Muscle of back (tissue), 13 donors: ENCODE measurements at places on chromosomes 3 and 15. TPM values are rescaled to one million over a fixed set of nuclear protein-coding genes. Genes with fewer than 3 reads are reported as not detected.

MEX3B gene
- polyA plus RNA-seq: 30.9 TPM

ERC2 gene
- polyA plus RNA-seq: 0.76 TPM

FAM43A gene
- 12.4 TPM for polyA plus RNA-seq

GNL3 gene
- 93.8 TPM for polyA plus RNA-seq

GPR27 gene
- 2.1 TPM for polyA plus RNA-seq

STARD5 gene
- 4.8 TPM for polyA plus RNA-seq

IGF2BP2 gene
- 35.8 TPM for polyA plus RNA-seq

SQOR gene
- 3.8 TPM for polyA plus RNA-seq

GNAT1 gene
- polyA plus RNA-seq: not detected

CCR8 gene
- not detected for polyA plus RNA-seq

PLS1 gene
- polyA plus RNA-seq: 0.64 TPM

CHRM5 gene
- polyA plus RNA-seq: 0.16 TPM

GRM7 gene
- polyA plus RNA-seq: not detected

KLF15 gene
- polyA plus RNA-seq: 0.66 TPM

TERC gene
- not detected for polyA plus RNA-seq

SLC12A8 gene
- 1.1 TPM for polyA plus RNA-seq

GOLGA8B gene
- 12.8 TPM for polyA plus RNA-seq

CSTA gene
- polyA plus RNA-seq: 3.4 TPM

B3GNT5 gene
- polyA plus RNA-seq: 12.9 TPM

OXSM gene
- 12.1 TPM for polyA plus RNA-seq

NOP10 gene
- 101 TPM for polyA plus RNA-seq

GOLGA8S gene
- polyA plus RNA-seq: 0.46 TPM

PLA2G4D gene
- 0.12 TPM for polyA plus RNA-seq

EIF4A2 gene
- polyA plus RNA-seq: 561 TPM

IQCF5 gene
- not detected for polyA plus RNA-seq

RAD51 gene
- polyA plus RNA-seq: 6.8 TPM

NPAP1 gene
- 0.03 TPM for polyA plus RNA-seq

DZIP1L gene
- polyA plus RNA-seq: 7.5 TPM

PIF1 gene
- 6.7 TPM for polyA plus RNA-seq

TM4SF18 gene
- polyA plus RNA-seq: 16.0 TPM

PIERCE2 gene
- 1.1 TPM for polyA plus RNA-seq

POPDC2 gene
- polyA plus RNA-seq: 35.8 TPM

FSTL1 gene
- polyA plus RNA-seq: 638 TPM

GOLGA8T gene
- polyA plus RNA-seq: not detected

C3orf20 gene
- polyA plus RNA-seq: 0.18 TPM

CDHR4 gene
- not detected for polyA plus RNA-seq

SH3GL3 gene
- polyA plus RNA-seq: 17.6 TPM

PLSCR2 gene
- not detected for polyA plus RNA-seq

SMAD6 gene
- 3.9 TPM for polyA plus RNA-seq

SERPINI2 gene
- polyA plus RNA-seq: not detected

SLC35G2 gene
- polyA plus RNA-seq: 1.7 TPM

ADAMTS17 gene
- 4.1 TPM for polyA plus RNA-seq

FETUB gene
- 0.36 TPM for polyA plus RNA-seq

PLXND1 gene
- polyA plus RNA-seq: 107 TPM

ACSBG1 gene
- polyA plus RNA-seq: 0.40 TPM

C3orf85 gene
- not detected for polyA plus RNA-seq

ZMYND10 gene
- polyA plus RNA-seq: 1.2 TPM

TMCO5A gene
- polyA plus RNA-seq: not detected
